ENCODE measurements at places on chromosomes 3 and 15.

DNA sequence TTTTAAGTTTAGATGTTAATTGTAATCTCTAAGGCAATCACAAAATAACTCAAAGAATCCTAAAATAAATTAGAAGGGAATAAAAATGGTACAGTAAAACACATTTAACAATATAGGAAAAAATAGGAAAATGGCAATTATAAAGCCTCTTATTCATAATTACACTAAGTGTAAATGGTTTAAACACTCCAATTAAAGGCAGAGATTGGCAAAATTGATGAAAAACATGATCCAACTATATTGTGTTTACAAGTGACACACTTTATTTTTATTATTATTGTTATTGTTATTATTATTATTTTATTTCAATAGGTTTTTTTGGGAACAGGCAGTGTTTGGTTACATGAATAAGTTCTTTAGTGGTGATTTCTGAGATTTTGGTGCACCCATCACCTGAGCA, 48.7 kb upstream of the DYNC1LI1 start:
- DNase-seq = no peak

DNA sequence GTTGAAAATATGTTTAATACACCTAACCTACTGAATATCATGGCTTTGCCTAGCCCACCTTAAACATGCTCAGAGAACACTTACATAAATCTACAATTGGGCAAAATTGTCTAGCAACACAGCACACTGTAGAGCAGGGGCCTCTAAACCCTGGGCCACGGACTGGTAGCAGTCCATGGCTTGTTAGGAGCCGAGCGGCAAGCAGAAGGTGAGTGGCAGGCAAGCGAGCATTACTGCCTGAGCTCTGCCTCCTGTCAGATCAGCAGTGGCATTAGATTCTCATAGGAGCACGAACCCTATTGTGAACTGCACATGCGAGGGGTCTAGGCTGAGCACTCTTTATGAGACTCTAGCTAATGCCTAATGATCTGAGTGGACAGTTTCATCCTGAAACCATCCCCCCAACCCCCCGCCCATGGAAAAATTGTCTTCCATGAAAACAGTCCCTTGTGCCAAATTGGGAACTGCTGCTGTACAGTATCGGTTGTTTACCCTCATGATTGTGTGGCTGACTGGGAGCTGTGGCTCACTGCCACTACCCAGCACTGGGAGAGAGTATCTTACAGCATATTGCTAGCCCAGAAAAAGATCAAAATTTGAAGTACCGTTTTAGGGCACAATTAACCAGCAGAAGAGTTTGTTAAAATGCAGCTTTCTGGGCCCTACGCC, 26.1 kb downstream of the CMSS1 start:
- no peak for DNase-seq

- no peak for DNase-seq
These were observed 6.7 kb upstream of the SRP14 start for GRCh38 chr15:40045572-40046217.

- no peak for DNase-seq
These were observed 461.4 kb downstream of the NSUN3 start for GRCh38 chr3:94524102-94524919.

GRCh38 chr15:73934281-73934680, 8.0 kb downstream of the LOXL1 start:
- DNase-seq = no peak

DNA sequence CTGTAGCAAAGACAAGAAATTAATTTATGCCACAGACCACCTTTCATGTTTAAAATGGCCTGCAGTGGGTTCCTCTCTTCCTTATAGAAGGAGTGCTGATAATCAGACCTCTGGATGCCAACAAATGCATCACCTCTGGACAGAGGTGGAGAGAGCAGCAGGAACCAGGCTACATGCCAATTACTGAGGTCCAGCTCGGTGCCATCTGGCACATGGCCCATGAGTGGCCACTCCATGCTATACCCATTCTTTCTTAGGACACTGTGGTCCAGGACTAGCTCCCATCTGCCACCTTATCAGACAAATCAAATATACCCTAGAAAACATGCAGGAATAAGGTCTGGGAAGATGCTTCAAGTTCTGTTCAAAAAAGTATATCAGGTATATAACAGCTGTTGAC, 60.7 kb downstream of the TBC1D2B start:
- no peak for DNase-seq

- peak; percentile 90 for DNase-seq
These were observed 1.8 kb downstream of the RCCD1 start for GRCh38 chr15:90956274-90957030.

DNA sequence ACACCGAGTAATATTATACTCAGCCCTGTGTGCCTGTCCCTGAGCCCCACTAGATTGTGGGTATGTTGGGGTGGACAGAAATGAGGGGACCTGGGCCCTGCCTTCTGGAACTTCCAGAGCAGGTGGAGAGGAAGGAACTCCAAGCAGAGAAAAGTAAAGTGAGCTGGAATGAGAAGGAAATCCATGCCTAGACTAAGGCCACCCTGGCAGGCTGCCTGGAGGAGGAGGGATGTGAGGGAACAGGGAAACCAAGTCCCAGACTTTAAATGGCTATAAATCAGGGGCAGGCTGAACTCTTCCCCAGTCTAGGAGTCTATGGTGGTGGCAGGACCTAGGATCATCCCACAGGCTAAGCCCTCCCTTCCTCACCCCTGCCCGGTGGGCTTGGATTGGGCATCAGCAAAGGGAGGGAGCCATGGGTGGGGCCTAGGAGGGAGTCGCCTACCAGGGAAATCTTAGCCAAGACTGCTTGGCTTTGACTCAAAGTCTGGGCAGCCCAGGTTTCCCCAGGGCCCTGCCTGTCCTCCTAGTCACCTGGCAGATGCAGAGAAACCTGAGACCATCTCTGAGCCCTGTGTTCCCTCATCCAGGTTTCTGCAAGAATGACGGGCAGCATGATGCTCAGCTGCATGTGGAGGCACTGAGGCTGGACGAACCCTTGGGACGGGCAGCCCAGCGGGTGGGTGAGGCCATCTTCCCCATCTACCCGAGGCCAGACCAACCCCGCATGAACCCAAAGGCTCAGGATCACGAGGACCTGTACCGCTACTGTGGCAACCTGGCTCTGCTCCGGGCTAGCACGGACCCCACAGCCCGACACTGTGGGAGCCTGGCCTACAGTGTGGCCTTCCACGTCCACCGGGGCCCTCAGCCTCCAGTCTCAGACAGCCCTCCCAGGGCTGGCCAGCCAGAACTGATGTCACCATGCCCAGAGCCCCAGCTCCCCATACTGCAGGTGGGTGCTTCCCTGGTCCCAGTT, 15.6 kb upstream of the STRA6 start:
- DNase-seq = no peak

DNA sequence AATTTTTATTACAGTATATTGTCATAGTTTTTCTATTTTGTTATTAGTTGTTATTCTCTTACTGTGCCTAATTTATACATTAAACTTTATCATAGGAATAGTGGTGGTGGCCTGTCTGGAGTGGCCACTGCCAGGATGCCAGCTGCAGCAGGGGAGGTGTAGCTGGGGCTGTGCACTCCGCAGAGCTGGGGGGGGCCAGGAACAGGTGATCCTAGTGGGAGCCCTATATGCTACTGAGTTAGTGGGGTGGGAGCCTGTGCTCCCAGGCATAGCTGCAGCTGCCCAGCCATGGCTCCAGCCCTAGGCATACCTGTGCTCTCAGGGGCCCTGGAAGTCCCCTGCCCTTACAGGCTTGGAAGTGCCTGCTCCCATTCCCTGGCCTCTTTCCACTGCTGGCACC, 638.1 kb upstream of the KCNMB2 start:
- DNase-seq = no peak
